Mesenteric fat pad (tissue), 1 donor: ENCODE measurements at places on chromosomes 4 and X.
A peak's percentile ranks its signal among the peaks of the same experiment; 100 is the strongest.

GRCh38 chr4:19278665-19279064, 973.0 kb upstream of the SLIT2 start:
- no peak for DNase-seq

- DNase-seq = no peak
These were observed 10.3 kb downstream of the CPZ start for GRCh38 chr4:8602686-8603430.

DNA sequence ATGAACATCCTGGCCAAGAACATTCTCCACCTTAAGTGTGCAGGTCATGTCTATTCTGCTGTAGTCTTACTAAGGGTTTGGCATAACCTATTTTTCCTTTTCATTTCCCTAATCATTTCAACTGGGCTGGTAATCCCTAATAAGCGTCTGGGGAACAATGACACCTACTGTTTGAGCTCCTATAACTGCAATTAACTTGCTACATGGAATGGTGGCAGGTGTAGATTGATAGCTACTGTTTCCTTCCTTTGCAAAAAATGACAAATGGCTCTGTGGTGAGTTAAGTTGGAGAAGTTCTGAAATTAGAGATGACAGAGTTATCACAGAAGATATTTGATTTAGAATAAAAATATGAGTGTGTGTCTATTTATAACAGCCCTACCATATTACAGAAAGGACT, 104.5 kb upstream of the NAP1L5 start:
- no peak for DNase-seq

DNA sequence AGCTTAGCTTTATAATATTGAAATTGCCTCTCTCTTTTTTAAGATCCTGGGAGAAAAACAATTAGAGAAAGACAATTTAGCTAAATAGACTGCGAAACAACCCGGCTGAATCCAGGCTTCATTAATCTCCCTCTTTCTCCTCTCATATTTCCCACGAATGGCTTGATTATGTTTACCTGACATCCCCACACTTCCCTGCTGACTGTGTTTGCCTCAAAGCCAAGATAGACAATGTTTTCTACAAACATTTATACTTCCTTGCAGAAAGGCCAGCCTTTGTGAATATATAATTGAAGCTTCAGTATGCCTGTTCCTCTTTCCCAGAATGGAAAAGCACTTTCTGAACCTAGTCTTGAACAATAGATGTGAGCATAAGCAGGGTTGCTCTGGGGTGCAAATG, 566.8 kb downstream of the PDHA2 start:
- DNase-seq = no peak

DNA sequence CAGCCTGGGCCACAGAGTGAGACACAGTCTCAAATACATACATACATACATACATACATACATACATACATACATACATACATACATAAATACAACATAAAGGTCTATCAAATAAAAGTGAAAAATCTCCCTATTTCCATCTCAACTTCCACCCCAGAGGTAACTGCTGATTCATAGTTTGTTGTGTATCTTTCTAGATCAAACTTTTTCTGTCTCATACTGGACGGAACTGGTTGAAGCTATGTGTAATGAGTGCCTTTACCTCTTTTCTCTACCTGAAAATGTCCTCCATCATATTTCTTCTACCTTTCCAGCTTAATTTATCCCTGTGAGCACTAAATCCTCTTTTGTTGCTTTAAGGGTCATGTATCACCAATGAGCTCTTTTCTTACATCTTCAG, 102.5 kb downstream of the HDAC8 start:
- DNase-seq = no peak

GRCh38 chrX:103831803-103832544, at the start of gene RAB9B:
Gene RAB9B, minus strand, starts transcription at chrX:103832257. Its CDS starts 6,473 bp downstream, at chrX:103825784.
- DNase-seq = no peak

GRCh38 chrX:42505016-42505415, 272.9 kb downstream of the PPP1R2C start:
- no peak for DNase-seq

DNA sequence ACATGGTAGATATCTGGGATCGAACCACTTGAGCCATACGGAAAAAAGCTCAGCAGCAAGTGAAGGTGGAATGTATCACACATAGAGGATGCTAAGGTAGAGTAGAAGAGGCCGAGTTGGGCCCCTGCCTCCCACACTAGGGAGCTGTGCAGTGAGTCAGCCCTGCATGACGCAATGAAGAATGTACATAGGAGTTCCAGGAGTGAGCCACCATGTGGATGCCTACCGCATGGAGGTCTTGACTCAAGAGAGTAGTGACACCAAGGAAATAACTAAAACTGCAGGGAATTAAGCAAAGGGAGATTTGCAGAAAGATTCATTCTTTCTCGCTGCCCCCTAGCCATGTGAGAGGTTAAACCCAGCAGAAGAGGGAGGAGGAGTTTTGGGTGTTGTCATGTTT, 389.6 kb upstream of the IGFBP7 start:
- DNase-seq = no peak

DNA sequence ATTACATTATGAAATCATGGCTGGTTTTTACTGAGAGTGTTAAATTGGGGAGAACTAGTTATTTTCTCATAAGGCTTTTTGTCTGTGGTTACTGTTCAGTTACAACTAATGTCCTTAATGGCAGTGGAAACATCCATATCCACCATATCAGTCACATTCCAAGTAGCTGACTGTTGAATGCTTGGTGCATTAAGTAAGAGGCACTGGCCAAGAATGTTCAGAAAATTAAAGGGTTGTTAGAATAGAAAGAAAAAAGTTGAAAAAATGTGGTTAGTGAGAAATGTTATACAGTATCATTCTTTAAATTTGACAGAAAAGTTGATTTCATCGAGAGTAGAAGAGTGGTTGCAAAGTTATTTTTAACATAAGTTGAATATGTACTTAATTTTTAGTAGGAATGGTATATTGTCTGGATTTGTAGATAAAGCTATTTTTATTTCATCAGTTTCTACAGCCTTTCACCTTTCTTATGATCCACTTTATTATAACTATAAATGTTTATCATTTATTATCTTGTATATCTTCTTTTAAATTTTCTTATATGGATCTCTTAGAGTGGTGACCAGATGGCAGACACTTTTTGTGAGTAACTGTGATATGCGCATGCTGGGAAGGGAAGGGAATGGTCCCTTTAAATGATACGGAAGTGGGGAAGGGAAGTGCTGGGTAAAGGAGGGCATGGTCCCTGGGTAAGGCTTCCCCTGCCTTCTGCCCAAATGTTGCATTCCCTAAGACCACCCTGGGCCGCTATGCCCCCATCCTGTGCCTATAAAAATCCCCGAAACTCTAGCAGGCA, 2407.1 kb downstream of the ARAP2 start:
- no peak for DNase-seq

DNA sequence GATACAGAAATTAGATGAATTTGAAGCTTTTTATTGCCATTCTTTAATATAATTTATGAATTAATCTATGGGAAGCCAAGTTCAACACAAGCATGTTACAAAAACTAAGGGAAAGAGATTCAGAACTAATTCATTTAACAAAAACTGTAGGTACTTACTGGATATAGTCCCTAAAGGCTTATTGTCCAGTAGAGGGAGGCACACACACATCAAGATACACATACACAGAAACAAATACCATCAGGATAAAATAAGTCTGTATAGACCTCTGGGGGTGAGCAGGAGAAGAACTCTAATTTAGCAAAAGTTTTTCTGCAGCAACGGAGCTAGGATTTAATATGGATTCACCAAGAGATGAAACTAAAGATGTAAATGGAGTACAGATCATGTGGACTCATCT, 83.0 kb upstream of the IL13RA1 start:
- no peak for DNase-seq

- DNase-seq = no peak
These were observed 2.0 kb downstream of the PDZD4 start for GRCh38 chrX:153828308-153828707.

DNA sequence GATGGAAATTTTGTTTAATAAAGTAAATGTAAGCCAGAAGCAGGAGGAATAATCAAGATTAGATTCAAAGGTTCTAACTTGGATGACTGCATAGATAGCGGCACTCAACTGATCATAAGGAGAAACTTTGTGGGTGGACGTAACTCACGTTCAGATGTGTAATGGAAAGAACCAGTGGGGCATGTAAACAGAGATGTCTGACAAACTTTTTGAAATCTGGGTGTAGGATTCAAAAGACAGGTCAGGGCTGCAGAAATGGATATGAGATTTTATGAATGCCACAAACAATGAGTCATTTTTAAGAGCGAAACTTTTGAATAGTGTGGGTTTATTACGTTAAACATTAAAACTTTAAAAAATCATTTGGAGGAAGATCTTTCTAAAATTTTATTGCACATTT, 375.6 kb downstream of the GBA3 start:
- no peak for DNase-seq

DNA sequence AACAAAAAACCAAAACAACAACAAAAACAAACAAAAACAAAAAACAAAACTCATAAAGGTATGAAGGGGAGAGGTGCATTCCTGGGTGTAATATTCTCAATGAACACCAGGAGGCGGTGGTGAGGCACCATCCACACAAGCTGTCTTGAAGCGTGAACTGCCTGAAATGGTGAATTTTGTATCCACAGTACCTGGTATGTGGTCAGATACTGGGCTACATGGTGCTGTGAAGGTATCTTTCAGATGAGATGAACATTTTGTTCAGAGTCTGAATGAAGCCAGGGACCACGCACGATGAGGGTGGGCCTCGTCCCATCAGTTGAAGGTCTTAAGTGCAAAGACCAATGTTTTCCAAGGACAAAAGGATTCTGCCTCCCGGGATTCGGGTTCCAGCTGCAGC, 58.5 kb downstream of the ASMT start:
- DNase-seq = peak; percentile 16

GRCh38 chrX:104854188-104854587, 288.2 kb downstream of the IL1RAPL2 start:
- DNase-seq = no peak

- no peak for DNase-seq
These were observed 14.9 kb downstream of the ARHGAP36 start for GRCh38 chrX:131072871-131073571.

DNA sequence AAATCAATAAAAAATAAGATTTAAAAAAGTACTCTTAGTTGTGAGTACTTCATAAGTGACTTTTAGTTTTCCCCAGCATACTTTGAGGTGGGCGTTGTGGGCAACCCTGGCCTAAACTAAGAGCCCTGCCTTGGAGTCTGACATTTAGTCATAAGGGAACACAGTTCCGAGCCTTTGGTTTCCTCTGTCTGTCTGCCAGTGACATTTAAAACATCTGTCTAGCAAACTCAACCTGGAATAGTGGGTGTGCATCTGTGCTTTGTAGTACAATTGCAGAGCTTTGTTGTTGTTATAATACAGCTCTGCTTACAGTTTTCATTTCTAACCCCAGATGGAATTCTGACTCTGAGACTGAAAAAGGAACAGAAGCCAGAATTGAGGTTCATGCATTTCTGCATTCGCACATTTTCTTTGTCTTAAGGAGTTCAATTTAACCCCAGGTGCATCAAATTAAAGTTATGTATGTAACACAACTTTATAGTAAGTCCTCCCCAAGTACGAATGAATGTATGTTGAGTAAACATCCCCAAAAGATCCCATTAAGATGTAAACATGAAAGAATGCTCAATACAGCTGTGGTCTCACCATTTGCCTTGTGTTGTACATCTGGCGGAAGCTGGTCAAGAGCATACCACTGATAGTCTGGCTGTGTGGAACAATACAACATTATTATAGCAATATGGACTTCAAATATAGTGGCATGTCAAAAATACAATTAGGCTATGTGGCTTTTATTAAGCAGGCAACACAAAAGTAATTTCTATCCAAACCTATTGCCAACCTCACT, 25.9 kb downstream of the TNIP3 start:
- DNase-seq = no peak

DNA sequence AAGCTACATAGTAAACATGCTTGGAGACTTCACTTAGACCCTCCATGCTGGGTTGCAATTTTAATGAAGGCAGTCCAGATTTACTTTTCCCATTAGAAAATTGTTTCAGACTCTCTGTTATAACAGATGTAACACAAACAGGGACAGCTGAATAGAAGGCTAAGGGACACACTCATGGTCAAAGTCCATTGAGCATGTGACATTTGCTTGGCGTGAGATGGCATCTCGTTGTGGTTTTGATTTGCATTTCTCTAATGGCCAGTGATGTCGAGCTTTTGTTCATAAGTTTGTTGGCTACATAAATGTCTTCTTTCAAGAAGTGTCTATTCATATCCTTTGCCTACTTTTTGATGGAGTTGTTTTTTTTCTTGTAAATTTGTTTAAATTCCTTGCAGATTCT, 358.2 kb upstream of the CLNK start:
- DNase-seq = no peak

- no peak for DNase-seq
These were observed 189.8 kb upstream of the PSAPL1 start for GRCh38 chr4:7624396-7624980.

GRCh38 chrX:53048169-53049126, at the start of gene GPR173:
Gene GPR173, plus strand, starts transcription at chrX:53048789. Its CDS starts 27,833 bp downstream, at chrX:53076622.
- DNase-seq = no peak

DNA sequence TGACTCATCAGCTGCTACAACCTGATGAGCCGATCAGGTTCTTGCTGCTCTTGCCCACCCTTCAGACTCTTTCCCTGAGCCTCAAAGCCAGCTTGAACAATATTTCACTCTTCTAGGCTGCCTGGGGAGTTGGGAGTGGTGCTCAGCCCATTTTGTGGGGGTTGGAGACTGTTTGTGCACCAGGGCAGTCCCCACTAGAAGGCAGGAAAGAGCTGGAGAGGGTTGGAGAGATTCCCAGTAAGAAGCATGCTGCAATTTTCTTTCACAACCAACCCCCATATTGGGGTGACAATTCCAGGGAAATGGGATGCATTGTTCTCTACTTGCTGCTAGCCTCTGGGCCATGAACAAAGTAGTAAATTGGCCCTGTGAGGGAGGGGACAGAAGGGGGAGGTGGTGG, 44.1 kb downstream of the SLC16A2 start:
- no peak for DNase-seq

- DNase-seq = no peak
These were observed 12.7 kb upstream of the PAQR3 start for GRCh38 chr4:78951862-78952472.

DNA sequence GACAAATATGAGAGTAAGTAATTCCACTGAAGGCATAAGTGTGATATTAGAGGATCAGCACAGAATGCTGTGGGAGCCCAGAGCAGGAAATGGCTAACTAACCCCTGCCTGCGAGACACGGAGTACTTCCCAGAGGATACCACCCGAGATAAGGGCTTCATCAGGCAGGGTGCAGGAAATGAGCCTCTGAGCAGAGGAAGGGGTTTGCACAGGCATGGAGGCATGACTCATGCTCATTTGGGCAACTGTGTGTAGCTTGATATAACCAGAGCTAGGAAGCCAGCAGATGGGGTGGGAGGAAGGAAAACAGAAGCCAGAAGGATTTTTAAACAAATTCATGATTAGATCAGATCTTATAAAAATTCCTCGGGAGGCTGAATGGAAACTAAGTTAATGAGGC, 70.0 kb upstream of the TSPAN5 start:
- no peak for DNase-seq
